ACHN (cell line): ENCODE measurements at places on chromosomes 1 and 21.

DNA sequence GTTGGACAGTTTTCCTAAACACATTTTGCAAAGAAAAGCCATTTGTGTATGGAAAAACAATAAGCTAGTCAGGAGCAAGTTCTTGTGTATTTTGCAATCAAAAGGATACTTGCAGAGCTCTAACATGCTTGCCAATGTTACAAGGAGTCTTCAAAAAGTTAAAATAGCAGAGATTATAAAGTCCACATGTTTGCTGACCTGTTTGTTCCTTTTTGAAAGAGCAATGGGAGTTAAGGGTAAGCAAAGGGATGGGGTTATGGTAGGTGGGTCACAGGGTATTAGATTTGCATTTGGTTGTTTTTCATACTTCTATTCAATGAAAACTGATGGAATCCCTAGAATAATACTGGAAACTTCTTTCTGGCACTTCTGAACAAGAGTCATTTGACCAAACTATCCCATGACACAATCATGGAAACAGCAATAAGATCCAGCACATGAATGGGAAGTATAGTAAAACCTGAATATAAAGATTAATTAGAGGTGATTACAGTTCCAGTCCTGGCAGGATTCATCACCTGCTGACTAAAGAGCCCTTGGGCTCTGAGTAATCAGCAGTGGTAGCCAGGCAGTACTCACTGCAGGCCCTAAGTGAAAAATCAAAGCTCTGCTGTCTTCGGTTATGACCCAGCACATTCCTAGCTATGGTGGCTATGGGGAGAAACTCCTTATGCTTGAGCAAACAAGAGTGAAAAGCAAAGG, 27.1 kb upstream of the ZC3H11B start:
- DNase-seq = no peak

DNA sequence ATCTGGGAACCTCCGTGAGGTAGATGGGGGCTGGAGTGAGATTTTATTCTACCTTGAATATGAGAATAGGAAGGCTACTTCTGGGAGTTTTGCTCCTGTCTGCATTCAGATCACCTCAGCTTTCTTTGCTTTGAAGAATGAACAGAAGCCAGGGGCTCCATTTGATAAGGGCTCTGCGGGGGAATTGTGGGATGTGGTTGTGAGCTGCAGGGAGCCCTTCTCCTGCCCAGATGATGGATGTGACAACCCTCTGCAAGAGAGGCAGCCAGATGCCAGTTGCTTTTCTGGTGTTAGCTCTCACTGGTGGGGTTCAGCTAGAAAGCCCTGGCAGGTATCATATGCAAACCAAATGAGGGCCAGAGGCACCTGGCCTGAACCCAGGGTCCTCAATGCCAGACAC, 21.5 kb downstream of the IER5 start:
- DNase-seq = no peak

DNA sequence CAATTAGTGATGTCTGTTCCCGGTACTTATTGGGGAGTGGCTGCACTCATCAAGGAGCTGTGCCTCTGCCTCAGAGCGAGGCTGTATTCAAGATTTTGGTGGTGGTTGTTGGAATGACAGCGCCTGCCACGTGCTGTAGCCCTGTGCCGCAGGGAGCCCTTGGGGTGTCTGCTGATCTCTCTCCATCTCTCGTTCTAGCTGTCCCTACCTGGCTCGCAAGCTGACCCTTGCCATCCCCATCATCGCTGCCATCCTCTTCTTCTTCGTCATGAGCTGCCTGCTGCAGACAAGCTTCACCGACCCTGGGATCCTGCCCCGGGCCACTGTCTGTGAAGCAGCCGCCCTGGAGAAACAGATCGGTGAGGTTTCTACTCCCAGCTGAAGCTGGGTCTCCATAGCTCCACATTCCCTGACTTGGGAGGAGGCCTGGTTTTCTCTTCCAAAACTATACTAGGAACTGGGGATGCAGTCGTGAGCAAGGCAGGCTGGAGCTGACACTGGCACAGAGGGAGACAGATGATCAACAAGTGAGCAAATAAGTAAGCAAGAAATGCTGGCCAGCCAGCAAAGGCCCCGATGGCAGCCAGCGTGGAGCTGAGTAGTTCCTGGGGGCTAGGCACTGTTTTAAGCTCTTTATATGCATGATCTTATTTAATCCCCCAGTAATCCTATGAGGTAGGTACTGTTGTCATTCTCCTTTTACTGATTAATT, 5.9 kb downstream of the ZDHHC18 start:
- DNase-seq = no peak

DNA sequence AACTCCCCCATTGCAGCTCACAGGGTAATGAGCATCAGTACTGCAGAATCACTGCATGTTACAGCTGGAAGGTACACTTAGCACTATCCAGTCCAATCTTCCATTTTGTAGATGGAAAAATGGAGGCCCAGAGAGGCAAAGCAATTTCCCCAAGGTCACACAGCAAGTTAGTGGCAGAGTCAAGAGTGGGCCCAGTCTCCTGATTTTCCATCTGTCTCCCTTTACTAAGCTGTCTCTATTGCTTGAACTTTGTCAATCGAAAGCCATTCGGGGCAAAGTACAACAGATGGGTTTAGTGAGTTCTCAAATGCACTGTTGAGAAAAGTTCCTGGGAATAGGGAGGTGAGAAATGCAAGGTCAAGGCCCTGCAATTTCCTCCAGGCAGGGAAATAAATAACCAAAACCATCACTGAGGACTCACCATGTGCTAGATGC, 50.4 kb upstream of the IFFO2 start:
- DNase-seq = no peak

GRCh38 chr1:107378866-107379265, 238.0 kb downstream of the NTNG1 start:
- peak; percentile 82 for DNase-seq

- DNase-seq = peak; percentile 79
These were observed 106.5 kb upstream of the SLC44A3 start for GRCh38 chr1:94713472-94714141.

GRCh38 chr1:48878191-48878940, 101.7 kb upstream of the BEND5 start:
- DNase-seq = peak; percentile 78

DNA sequence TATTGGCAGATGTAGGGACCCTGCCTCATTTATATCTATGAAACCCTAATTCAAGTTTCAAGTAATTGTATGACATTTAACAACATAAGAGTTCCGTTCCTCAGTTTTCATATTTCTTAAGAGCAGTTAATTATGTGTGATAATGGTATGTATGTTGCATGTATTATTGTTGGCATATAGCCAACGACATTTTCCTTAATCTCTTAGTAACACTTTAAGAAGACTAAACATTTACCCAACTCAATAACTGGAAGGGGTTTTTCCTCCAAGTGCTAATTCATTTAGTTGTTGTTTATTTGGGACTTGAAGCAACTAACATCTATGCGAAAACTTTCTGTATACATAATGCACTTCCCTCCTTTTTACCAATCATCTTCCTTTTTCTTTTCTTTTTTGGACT, 1.5 kb upstream of the RALGPS2 start:
- DNase-seq = no peak

DNA sequence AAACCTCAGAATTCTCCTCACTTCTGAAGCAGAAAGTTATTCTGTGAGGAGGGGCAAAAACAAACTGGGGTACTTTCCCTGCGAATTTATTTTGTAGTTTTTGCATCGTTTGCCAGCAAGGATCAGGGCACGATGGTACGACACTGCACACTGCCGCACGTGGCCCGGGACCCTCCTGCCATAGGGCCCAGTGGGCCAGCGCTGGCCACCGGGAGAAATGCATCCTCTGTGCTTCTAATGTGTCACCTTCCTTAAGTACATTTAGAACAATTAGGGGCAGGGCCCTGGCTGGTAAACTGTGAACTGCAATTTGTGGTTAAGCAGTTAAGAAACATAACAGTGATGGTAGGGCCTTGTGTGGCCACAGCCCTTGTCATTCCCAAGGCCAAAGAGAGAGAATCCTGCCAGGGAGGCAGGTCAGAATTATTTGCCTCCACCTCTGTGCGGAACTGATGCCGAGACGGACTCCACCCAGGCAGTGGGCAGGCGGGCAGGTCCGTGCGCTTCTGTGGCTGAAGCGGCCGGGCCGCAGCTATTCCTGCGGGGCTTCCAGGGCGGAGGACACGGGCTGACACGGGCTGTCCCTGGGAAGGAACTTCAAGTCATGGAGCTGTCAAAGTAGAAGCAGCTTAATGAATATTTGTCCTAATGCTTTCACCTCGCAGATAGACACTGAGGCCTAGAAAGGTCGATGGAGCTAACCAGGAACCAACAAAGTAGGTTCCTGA, 12.5 kb downstream of the GPR137B start:
- DNase-seq = no peak

- DNase-seq = peak; percentile 37
These were observed 143.2 kb downstream of the PTPRU start for GRCh38 chr1:29379443-29380073.

DNA sequence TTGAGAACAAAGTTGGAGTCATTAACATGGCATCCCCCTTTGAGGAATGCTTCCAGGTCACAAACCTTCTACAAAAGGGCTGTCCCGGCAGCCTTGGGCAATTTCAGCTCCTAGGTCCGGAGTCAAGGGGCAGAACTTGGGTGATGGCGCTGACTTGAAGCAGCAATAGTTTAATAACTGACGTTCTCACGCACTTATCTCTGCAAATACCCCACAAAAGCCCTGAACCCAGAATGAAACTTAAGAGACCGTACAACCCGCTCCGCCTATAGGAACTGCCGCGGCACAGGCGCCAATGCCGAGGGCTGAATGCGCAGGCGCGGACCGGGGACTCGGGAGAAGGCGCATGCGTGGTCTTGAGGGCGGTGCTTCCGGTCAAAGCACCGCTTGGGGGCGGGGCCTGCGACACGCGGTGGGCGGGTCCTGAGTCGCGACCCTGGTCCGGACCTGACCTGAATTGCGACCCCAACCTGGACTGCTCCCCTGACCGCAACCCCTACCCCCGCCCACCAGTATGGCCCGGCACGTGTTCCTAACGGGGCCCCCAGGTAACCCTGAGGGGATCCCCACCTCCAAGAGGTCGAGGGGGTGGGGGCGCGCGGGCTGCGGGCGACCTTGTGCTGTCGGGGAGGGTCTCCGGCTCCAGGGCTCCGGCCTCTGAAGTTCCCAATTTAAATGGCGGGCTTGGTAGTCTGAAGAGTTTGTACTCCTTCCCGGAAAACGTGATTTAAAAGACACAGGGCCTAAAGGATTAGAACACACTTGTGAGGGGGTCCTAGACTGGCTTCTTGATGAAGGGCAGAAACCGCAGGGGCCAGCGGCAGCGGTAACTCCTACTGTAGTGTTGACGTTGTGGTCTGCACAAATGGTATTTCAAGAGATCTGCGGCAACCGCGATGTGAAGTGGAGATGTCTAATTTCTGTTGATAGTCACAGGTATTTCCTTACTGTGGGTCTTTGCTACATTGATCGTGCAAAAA, at the start of gene NTPCR:
Gene NTPCR, plus strand, starts transcription at position 415 of the 980 bp plus-strand sequence. Its CDS starts 100 bp downstream, at position 515.
- peak; percentile 93 for DNase-seq

DNA sequence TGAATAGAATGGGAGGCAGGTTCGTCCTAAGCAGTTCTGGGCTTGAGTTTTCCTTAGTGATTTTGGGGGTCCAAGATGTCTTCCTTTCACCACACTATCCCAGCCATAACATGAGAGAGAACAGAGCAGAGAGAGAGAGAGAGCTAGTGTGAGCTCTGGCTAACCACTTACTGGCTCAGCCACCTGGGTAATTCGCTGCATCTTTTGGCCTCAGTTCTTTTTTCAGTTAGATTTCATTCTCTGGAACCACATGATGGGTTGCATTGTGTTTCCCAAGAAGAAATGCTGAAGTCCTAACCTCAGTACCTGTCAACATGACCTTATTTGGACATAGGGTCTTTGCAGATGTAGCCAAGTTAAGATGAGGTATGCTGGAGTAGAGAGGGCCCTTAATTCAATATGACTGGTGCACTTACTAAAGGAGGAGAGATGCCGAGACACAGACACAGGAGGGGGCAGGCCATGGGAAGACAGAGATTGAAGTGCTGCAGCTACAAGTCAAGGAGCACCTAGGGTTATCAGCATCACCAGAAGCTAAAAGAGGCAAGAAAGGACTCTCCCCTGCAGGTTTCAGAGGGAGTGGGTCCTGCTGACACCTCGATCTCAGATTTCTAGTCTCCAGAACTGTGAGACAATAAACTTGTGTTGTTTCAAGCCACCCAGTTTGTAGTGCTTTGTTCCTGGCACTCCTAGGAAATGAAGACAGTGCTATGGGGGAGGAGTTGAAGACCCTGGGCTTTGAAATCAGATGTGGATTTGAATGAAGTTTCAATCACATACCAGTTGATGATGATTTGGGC, 26.2 kb upstream of the TARBP1 start:
- no peak for DNase-seq

- no peak for DNase-seq
These were observed 81.2 kb upstream of the RAB3GAP2 start for GRCh38 chr1:220353229-220354012.

GRCh38 chr1:62401034-62401760, 35.7 kb upstream of the USP1 start:
- DNase-seq = no peak

GRCh38 chr1:173917635-173918493, 737 bp upstream of the SERPINC1 start:
- no peak for DNase-seq

DNA sequence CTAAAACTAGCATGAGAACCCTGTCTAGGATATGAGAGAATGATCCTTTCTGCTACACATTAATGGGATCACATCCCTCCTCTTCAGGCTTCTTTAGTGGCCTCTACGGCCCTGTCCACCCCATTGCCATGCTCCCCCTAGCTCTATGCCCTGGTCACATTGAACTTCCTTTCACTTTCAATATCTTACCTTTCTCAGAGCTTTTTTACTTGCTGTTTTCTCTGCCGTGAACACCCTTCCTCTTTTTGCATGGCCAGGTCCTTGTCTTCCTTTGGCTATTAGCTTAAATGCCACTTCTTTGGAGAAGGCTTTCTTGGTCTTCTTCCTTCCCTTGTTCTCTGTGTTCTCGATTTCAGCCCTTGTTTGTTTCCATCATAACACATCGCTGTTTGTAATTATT, 97.4 kb downstream of the GIPC2 start:
- peak; percentile 28 for DNase-seq

GRCh38 chr1:24913274-24913604, 16.8 kb downstream of the RUNX3 start:
- no peak for DNase-seq

DNA sequence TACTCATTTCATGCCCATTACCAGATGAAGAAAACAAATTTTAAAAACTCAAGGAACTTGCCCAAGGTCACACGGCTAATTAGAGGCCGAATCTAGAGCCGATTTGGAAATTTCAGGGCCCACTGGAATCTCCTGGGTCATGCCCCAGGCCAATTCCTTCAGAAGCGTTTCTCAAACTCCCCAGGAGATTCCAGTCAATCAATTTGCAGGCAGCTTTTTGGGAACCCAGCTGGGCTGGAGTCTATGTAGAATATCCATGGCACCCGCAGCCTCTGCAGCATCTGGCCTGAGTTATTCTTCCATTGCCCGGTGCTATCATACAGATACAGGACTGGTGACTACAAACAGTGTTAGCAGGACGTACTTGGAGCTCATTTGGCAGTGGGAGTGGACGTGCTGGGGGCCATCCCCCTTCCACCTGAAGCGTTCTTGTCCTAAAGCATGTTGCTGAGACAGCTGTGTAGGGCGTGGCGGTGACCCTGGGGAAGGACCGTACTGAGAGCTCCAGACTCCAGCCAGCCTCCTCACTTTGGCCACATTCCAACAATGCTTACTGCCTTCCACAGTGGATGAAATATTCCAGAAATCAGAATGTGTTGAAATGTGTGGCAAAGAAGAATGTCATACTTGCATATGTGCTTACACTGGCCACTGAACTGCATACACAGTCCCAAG, 38.3 kb downstream of the ABCG1 start:
- DNase-seq = no peak
